Sciatic nerve (tissue), 2 donors: ENCODE measurements at places on chromosomes 11 and 22. TPM values are rescaled to one million over a fixed set of nuclear protein-coding genes. Genes with fewer than 3 reads are reported as not detected.

GRCh38 chr11:74220376-74220775, 49.3 kb downstream of the PPME1 start:
- DNase-seq: no peak

DNA sequence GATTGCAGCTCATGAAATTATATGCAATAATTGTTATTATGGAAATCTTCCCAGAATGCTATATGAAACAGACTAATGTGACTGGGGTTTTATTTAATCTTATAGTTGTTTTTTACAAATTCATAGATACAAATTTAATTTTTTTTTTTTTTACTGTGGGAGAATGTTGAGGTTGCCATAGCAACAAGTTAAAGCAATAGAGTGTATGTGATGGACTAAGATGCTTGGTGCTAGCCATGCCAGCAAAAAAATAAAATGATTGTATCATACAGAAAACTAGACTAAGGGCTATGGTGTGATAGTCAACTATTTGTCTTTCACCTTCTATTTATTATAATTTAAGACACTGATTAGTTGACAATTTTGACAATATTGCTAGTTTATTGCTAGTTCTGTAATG, 163.2 kb upstream of the BLID start:
- DNase-seq: no peak

- no peak for DNase-seq
These were observed 1.7 kb downstream of the E2F8 start for GRCh38 chr11:19239039-19239438.

DNA sequence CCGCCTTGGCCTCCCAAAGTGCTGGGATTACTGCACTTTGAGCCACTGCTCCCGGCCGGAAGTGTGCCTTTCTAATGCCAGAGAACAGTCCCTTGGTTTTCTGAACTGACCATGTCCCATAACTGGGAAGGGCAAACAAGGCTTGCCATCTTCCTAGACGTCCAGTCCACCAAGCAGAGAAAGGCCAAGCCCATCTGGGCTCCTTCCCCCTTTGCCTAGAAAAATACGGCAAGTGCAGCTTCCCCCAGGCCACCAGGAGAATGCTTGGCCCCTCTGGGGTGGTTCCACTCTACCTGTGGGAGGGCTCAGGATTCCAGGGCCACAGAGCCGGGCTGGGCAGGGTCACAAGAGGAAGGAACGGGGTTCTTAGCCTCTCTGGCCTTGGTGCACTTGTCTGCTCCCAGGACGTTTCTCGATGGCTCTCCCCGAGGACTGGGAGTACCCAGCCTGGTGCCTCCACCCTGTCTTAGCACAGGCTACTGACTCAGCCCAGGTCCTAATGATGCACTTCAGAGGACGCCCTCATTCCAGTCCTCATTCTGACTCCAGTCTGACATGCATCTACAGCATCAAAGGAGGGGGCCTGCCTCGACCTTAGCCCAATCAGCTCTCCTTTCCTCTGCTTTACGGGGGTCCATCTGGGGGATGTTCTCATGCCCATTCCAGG, 1.2 kb downstream of the USP2 start:
- DNase-seq: peak; percentile 58

- no peak for DNase-seq
These were observed 33.4 kb downstream of the ARFGAP2 start for GRCh38 chr11:47143322-47143721.

GRCh38 chr11:21582791-21583190, 610.1 kb upstream of the ANO5 start:
- DNase-seq: no peak

GRCh38 chr22:46678785-46679700, 58.9 kb downstream of the GRAMD4 start:
- no peak for DNase-seq

DNA sequence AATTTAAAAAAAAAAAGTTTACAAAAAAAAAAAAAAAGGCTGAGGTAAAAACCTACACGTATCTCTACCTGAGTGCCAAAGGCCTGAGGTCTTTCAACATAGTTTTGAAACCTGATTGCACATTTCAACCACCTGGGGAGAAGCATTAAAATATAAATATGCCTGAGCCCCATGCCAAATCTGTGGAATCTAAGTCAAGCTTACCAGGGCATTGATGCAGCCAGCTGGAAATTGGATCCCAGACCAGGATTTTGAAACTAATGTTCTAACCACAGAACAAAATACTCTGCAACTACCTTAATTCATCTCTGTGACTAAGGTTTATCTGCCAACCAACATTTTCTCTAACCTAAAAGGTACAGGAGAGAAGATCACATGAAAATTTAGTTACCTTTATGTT, 38.8 kb upstream of the CHRNA10 start:
- DNase-seq: no peak

- DNase-seq: peak; percentile 86
These were observed 10.5 kb downstream of the NUMA1 start for GRCh38 chr11:72069787-72070251.

DNA sequence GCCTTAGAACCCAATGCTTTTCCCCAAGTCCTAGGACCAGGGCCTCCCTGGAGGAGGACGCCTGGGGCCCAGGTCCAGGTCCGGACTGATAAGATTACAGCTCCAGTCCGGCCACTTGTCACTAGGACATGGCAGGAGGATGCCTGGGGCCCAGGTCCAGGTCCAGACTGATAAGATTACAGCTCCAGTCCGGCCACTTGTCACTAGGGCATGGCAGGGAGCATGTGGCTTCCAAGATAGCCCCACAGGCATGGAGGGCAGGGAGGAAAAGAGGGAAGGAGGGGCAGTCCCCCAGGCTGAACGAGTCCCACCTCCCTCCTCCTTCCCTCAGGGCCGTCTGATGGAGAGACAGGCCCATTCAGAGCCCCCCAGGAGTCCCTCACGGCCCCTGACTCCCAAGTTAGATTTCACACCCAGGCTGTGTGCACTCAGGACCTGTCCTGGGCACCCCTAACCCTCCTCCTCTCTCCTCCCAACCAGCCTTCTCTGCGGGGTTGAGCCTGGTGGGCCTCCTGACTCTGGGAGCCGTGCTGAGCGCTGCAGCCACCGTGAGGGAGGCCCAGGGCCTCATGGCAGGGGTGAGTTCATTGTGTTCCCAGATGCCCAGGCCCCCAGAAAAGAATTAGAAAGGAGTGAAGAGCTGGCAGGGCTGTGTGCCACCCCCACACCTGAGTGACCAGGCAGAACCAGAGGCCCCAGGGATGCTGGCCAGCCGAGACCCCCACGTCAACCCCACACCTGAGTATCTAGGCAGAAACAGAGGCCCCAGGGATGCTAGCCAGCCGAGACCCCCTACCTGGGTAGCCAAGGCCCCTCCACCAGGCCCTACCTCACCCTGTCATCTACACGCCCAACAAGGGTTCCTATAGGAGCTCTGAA, 2.1 kb downstream of the TSPAN32 start:
- peak; percentile 56 for DNase-seq

- no peak for DNase-seq
These were observed 17.9 kb downstream of the SWAP70 start for GRCh38 chr11:9681583-9682372.

The USH1C gene
- not detected for total RNA-seq
